Activated naive CD8-positive, alpha-beta T cell treated with anti-CD3 and anti-CD28 coated beads, Interleukin-2, amount 50 U/mL, for 16 hours (primary cell): ENCODE measurements at places on chromosomes 5 and 9.

DNA sequence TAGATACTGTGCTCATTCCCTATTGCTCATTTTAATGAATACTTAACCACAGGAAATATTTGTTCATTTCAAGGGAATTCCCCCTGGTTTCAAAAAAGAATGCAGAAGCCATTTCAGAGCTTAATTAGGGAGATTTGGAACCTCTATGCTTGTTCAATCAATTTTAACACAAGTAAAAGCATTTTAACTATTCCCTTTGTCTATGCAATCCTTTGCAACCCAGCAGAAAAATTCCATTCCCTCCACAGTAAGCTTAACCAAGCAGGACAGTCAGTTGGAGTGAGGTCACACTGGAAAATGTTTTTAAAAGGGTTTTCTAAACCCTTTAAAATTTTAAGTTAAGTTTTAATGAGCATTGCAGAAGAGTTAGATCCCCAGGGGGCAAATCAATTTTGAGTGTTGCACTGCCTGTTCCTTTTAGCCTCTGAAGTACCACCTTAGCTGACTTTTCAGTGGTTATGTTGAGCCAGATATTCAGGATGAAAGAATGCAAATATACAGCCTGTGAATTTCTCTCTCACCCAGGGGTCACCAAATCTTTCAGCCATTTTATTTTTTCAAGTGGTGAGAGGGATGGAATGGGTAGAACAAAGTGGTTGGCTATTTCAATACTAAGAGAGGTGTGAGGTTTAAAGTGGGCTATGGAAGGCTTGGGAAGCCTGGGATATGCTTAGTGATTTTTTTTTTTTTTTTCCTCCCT, 356.2 kb upstream of the NUDT12 start:
- no peak for DNase-seq

DNA sequence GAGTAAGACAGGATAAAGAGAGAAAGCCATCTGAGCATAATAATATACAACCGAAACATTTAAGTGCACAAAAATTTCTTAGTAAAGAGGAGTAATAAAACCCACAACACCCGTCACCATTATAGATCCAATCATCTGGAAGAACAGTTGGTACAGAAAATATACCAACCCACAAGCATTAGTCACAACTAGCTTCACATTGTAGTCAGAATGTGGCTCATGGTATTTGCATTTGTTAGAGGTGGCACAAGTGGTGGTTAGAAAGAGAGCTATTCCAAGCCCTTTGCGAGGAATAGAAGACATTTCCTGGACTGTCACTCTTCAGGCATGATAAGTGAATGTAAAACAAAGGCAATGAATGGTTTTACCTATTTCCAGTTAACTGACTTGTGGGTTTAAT, 677.5 kb upstream of the ST8SIA4 start:
- DNase-seq, result no peak

DNA sequence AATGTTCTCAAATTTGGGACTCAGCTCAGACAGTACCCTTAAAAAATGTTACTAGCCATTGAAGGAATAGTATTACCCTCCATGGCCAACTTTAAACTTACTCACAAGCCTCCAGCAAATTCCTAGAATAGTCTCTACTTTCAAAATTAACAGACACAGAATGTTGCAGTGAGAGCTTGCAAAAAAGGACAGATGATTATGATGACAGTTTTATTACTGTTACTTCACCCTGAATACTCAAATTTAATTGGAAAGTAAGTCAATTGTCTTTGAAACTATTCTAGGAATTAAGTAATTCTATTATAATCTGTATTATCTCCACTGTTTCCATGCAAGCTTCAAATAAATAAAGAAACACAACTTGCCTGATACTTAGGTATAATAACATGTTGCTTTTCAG, 288.3 kb downstream of the SLF1 start:
- DNase-seq, result no peak

DNA sequence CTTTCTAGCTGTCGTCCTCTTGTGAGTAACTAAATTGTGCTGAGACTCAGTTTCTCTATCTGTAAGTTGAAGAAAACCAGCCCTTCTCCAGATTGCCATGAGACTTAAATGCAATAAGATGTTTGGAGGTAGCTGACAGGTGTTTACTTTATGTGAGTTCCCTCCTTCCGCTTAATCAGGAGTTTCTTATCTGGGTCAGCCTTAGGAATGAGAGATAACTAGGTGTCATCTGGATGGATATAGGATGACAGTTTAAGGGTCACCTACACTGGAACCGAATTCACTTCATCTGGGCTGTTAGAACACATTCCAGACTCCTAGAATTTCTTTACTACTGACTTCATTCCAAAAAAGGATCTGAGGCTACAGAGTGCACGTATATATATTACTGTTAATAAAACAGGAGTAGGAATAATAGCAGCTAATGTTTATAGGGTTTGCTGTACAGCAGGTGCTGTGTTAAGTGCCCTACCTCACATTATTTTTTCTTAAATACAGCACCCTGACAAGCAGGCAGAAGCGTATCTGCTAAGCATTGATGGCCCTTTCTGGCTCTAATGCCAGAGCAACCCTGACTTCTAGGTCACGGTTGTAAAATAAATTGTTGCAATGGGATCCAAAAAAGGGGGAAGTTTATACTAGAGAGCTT, 30.0 kb upstream of the CPEB4 start:
- no peak for DNase-seq

DNA sequence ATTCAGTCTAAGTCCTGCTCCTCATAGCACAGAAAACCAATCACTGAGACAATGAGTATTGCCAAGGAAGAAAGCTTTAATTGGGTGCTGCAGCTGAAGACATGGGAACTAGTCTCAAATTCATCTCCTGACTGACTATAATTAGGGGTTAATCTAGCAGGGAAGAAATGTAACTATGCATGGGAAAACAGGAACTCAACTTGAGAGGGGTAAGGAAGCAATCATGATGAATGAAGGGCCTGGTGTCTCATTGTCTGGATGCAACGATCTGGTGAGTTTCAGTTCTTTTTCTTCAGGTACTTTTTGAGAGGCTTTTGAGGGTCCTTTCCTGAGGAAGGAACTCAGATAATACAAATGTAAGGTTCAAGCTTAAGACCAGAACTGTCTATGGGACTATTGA, 24.0 kb upstream of the OCLN start:
- no peak for DNase-seq

- DNase-seq, result no peak
Measured at GRCh38 chr9:134063571-134064450, 4.0 kb downstream of the BRD3 start.

DNA sequence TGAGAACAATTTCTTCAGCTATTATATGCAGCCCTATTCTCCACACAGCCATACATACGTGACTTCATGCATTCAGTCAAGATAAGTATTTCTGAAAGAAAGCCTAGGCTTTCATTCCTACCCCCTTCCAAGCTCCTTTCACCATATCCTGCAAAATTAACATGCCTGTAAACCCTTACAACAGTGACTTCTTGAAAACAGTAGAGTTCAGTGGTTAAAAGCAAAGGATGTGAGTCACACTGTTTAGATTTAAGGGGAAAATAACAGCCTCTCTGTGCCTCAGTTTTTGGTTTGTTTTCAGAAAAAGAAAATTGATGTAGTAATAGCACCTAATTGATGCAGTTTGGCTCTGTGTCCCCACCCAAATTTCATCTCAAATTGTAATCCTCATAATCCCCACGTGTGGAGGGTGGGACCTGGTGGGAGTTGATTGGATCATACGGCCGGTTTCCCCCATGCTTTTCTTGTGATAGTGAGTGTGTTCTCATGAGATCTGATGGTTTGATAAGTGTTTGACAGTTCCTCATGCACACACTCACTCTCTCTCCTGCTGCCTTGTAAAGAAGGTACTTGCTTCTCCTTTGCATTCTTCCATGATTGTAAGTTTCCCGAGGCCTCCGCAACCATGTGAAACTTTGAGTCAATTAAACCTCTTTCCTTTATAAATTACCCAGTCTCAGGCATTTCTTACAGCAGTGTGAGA, 264.8 kb downstream of the CETN3 start:
- DNase-seq, result no peak

GRCh38 chr9:124501771-124502320, 5.4 kb downstream of the NR5A1 start:
- no peak for DNase-seq

GRCh38 chr9:119091074-119091473, 278.2 kb downstream of the BRINP1 start:
- DNase-seq, result no peak

- DNase-seq, result no peak
Measured at GRCh38 chr5:174725261-174725990, 1.0 kb downstream of the MSX2 start.

GRCh38 chr9:92763721-92764380, 782 bp downstream of the BICD2 start:
- no peak for DNase-seq

- no peak for DNase-seq
Measured at GRCh38 chr5:76479973-76480667, 77.0 kb downstream of the IQGAP2 start.

DNA sequence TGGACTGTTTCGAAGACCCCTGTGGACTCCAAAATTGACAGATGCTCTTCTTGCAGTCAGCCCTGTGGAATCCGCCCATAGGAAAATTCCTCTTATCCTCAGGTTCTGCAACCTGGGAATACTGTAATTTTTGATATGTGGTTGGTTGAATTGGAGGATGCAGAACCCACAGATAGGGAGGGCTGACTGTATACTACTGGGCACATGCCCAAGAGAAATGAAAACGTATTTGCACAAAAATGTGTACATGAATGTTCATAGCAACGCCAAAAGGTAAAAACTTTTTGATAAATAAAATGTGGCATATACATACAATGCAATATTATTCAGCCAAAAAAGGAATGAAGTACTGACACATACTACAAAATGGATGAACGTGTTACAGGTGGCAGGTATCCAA, 1.9 kb upstream of the SNAPC3 start:
- no peak for DNase-seq

- no peak for DNase-seq
Measured at GRCh38 chr5:162160401-162160800, 92.8 kb downstream of the GABRG2 start.

DNA sequence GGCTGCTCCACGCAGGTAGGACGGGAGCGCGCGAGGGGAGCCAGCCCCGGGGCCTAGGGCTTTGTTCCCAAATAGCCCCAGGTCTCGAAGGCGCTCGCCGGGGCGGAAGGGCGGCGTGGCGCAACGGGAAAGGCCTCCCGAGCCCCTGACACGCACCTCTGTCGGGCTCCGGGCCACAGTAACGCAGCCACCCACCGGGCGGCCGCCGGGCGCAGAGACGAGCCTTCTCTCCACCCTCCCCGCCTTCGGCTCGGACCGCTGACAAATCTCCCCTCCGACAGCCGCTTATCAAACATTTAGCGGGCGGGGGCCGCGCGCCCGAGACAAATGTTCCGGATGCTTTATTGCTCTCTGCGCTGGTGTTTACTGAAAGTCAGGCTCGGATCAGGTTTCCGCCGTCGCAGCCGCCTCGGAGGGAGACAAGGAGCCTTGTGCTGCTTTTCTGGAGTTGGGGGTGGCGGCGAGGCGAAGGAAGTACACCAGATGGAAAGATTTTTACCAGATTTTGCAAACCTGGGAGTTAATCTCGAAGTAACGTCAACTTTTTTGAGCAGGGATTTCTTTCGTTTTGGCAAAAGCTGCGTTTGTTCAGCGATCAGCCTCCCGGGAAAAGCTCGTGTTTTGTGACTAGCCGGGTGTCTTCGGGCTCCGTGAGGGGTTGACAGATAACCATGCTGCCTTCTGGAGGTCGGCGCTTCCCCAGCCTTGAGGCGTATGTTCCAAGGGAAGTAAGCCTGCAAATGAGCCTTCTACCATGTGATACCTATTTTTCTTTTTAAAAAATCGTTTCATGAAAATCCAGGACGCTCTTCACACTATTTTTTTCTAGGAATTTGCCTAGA, 950 bp downstream of the RGMB start:
- DNase-seq, result no peak

GRCh38 chr9:8863886-8864544, 1064.4 kb upstream of the DMAC1 start:
- no peak for DNase-seq

GRCh38 chr5:67149057-67149950, 47.3 kb downstream of the CD180 start:
- no peak for DNase-seq

DNA sequence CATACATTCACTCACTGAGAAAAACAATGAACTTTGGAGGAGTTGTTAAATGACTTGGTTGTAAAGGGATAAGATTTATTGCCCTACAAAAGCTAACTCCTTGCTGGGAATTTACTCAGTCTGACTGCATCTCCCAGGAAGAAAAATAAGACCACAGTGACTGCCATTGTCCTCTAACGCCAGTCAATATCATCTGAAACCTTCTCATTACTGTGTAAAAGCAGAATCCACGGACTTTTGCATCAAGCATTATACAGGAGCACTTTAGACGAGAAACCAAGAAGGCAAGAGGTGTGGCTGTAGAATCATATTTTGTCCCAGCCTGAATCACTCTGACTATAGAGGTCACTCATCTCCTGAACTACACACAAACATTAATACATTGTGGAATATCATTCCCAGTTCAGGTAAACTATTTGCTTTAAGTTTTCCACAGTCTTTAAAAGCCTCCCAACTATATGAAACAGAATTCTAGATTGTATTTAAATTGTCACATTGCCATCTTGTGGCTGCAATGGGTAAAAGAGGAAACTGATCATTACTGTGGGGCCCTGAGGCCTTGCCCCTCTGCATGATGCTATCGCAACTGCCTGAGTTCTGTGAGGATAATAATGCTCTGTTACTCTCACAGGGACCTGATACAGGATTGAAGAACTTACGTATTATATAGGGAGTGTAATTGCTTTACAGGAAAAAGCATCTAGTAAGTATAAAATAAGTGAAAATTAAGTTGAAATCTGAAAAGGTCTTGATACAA, 142.9 kb downstream of the SLCO4C1 start:
- no peak for DNase-seq
